ENCODE measurements at places on chromosomes 4 and X.

DNA sequence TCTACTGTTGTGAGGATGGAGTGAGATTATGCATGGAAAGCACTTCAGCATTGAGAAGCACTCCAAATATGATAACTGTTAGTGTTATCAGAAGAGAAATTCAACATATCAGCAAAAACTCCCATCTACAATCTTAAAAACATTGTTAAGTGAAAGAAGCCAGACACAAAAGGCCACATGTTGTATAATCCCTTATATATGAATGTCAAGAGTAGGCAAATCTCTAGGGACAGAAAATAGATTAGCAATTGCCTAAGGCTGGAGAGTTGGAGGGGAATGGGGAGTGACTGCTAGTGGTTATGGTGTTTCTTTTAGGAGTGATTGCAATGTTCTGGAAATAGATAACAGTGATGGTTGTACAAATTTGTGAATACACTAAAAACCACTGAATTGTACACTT, 122.5 kb upstream of the LNX1 start:
- no peak for DNase-seq

DNA sequence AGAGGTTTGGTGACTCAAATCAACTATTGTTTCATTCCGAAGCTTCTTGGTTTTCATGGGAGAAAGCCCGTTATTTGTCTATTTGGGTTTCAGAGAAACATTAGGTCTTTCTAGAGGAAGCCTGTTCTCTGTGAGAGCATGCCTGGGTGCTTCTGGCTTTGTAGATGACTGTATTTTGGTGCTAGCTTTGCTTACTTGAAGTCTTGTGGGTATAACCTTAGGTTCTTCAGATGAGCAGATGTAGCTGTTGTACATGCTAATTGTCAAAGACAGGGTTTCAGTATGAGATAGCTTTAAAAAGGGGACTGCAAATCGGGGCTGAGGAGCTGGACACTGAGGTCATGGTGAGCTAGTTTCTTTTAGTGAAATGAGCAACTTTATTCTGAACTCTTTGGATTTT, 7.9 kb upstream of the STOX2 start:
- DNase-seq, result no peak

- DNase-seq, result no peak
Measured at GRCh38 chr4:114304046-114304445, 294.6 kb upstream of the UGT8 start.

- DNase-seq, result peak; percentile 28
Measured at GRCh38 chr4:1379801-1380331, 26.4 kb downstream of the NKX1-1 start.

GRCh38 chr4:148305751-148306150, 136.5 kb downstream of the NR3C2 start:
- DNase-seq, result no peak

DNA sequence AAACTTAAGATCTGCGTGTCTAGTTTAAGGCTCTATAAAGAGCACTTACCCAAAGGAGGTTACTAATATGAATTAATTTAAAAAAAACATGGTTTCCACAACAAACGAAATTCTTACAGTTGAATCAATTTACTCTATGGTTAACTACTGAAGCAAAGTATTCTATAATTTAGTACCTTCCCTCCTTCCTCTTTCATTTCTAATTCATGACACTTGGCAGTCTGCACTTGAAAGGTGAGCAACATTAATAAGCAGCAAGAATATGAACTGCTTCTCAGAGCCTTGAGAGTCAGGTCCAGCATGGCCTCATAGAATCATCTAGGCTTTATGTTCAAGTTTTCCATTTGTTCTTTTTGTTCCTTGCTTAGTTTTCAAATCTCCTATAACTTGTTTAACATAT, 42.7 kb downstream of the TAPT1 start:
- no peak for DNase-seq

- no peak for DNase-seq
Measured at GRCh38 chr4:89570931-89571330, 263.3 kb upstream of the GPRIN3 start.

DNA sequence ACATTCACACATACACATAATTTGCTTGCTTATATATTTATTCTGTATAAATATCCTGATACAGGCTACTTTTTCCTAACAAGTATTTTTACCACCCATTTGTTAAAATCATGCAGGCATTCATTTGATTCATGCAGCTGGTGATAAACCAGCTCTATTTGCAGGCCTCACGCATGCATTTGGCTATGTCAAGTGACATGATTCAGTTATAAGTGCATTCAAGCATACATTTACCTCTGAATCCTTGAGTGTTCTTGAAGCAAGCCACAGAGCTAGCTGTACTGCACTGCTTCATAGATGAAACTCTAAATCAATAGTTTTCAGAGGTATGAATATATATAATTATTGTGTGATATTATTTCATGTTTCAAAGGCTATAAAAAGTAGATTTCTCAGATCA, 544.0 kb upstream of the AGA start:
- no peak for DNase-seq

DNA sequence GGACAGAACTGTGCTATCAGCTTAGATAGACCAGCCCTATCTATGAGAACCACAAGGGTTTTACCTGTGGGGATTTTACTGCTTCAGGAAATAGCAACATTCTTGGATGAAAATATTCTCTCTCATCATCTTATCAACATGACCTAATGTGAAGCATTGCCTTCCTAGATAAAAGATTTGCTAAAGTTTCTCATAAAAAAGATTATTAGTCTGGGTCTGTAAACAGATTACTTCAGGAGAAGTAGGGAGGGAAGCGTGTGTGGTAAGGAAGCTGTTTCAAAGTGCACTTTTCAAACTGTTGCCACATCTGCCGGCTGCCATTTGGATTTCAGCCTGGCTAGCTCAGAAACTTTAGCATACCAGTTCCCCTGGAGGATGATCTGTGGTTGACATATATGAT, at the start of gene NOX1:
Gene NOX1, minus strand, starts transcription at position 35 of the 400 bp plus-strand sequence. CDS start 220 bp downstream, outside the sequence.
- DNase-seq, result no peak

DNA sequence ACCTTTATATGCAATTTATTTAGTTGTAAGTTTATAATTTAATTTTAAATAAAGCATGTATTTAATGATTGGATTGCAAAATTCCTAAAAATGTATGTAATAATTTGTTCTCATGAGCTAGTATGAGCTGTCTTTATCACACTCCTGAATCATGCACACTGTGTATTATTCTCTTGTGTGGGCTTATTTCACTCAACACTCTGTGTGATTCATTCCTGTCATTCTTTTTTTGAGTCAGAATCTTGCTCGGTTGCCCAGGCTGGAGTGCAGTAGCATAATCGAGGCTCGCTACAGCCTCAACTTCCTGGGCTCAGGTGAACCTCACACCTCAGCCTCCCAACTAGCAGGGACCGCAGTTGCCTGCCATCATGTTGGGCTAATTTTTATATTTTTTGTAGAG, 123.1 kb upstream of the SLC34A2 start:
- DNase-seq, result no peak

DNA sequence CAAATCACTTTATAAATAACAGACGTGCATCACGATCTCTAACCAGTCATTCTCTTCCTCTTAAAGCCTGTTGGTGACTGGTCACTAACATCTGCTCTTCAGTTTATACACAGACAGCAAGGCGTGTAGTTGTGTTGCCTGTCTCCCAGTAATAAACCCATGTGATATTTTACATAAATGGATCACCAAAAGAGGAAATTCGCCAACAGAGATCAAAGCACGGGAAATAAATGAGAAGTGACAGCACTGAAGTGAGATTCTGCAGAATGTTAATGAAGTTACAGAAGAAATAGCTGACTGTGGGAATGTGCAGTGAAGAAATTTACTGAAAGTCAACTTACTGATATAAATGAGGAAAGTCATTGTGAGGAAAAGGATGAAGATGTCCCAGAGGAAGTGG, 47.0 kb downstream of the AFF1 start:
- no peak for DNase-seq

DNA sequence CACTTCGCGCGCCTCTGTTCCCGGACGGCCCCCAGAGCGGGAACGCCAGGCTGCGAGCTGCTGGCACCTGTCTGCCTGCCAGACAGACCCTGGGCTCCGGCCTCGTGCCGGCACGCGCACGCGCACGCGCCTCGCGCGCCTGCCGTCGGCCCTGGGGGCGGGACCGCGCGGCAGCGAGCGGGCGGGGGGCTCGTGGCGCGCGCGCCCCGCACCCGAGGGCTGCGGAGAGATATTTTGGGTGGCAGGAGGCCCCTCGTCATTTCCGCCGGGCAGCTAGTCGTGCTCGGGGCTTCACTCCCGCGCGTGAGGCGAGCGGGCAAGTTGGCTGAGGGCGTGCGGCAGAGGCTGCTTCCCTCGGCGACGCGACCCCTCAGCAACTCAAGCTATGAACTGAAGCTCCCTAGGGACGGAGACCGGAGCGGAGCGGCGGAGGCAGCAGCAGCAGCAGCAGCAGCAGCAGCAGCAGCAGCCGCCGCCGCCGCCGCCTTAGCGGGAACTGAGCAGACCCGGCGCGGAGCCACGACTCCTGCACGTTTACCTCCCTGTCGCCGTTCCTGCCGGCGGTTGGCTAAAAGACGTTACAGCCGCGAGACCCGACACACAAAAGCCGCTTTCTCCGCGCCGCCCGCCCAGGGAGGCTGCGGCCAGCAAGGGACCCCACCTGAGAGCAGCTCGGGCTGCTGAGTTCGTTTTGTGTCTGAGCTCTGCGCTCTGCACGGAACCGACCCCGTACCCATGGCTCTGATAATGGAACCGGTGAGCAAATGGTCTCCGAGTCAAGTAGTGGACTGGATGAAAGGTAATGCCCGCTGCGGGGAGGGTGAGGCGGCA, at the start of gene CNKSR2:
Gene CNKSR2, plus strand, starts transcription at position 256 of the 831 bp plus-strand sequence. Its CDS starts 480 bp downstream, at position 736.
- DNase-seq, result peak; percentile 93

DNA sequence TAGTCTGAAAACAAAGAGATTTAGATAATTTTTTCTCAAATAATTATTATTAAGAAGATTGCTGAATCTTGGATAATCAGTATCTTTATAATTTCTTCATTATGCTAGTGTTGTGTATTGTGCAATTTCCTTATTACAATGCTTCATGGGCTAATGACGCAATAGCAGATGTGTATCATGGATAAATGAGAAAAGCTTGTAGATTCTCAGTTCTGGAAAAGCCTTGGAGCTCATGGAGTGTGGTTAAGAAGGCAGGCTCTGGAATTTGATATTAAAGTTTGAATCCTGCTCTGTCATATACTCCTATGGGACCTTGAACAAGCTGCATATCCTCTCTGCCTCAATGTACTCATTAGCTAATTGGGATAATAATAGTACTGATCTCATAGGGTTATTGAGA, 18.9 kb upstream of the CXCL8 start:
- DNase-seq, result no peak

Measured in endodermal cell (in vitro differentiated cells).